Stimulated activated CD8-positive, alpha-beta memory T cell treated with anti-CD3 and anti-CD28 coated beads, Interleukin-7, amount 100 ng/mL, for 24 hours (primary cell): ENCODE measurements at places on chromosomes 3 and 15.

DNA sequence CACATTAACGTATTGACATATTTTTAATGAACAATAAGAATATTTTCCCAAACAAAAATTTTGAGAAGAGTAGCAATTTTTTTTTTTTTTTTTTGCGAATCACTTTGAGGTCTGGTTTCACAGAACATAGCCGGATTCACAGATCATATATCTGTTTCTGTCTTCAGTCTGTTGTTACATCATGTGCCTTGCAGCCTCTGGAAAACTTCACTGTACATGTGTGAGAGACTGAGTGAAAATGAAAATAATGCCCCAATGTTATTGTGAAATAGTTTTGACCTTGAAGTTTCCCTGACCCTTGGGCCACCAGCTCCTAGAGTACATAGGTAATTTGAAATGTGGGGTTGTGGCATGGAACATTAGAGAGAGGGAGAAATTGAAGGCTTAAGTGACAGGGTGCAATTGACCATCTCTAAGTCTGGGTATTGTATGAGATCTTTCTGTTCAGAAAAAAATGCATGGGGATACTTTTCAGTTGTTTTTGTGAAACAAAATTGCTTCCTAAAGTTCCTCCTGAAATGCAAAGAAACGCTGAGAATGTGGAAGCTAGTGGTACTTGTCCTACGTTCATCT, 14.0 kb downstream of the ITPR1 start:
- no peak for DNase-seq

DNA sequence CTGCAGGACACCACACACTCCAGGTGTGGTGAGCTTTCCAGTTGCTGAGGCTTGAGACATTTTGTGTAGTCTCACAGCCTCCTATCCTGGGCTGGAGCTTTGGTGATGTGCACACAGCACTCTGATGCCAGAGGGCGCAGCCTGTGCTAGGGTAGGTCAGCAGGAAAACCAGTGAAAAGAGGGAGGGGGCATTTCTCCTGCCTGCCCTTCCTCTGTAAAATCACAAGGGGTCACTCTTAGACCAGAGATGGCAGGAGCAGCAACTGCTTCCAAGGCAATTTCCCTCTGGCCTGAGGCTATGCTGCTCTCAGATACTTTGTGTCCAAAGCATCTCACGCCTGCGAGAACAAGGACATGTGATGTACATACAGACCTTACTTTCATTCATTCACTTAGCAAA, 16.5 kb upstream of the MUSTN1 start:
- no peak for DNase-seq

GRCh38 chr15:33119273-33119672, 75.2 kb downstream of the FMN1 start:
- no peak for DNase-seq

- no peak for DNase-seq
Measured at GRCh38 chr3:120566243-120566975, 29.7 kb upstream of the NDUFB4 start.

GRCh38 chr15:63933522-63933921, 99.8 kb upstream of the HERC1 start:
- no peak for DNase-seq

GRCh38 chr3:160403796-160404470, 4.5 kb downstream of the SMC4 start:
- no peak for DNase-seq

DNA sequence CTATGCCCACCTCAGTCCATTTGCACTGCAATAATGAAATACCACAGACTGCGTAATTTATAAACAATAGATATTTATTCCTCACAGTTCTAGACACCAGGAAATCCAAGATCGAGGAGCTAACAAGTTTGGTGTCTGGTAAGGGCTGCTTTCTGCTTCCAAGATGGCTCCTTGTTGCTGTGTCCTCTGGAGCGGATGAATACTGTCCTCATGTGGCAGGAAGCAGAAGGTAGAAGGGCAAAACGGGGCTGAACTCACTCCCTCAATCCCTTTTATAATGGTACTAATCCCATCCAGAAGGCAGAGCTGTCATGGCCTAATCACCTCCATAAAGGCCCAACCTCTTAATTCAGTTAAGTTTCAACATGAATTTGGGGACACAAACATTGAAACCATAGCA, 75.3 kb downstream of the P2RY1 start:
- DNase-seq = no peak

GRCh38 chr15:36791844-36792571, 212.6 kb downstream of the CDIN1 start:
- no peak for DNase-seq

DNA sequence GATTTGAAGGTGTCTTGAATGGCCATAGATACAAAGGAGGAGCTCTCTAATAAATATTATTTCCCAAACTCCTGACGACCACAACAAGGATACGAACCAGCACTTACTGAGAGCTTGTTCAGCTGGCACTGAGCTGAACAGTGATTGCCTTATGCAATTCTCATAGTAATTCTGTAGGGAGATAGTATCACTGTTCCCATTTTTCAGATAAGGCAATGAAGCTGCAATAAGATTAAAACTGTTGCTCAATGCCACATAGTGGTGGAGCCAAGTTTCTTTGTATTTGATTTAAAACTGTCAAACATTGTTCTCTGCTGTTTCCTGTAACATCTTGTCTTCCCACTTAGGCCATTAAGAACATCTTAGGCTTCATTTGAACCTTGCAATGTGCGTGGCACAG, 163.9 kb downstream of the RPLP1 start:
- DNase-seq = no peak

GRCh38 chr3:158086776-158087175, 19.4 kb downstream of the SHOX2 start:
- no peak for DNase-seq

DNA sequence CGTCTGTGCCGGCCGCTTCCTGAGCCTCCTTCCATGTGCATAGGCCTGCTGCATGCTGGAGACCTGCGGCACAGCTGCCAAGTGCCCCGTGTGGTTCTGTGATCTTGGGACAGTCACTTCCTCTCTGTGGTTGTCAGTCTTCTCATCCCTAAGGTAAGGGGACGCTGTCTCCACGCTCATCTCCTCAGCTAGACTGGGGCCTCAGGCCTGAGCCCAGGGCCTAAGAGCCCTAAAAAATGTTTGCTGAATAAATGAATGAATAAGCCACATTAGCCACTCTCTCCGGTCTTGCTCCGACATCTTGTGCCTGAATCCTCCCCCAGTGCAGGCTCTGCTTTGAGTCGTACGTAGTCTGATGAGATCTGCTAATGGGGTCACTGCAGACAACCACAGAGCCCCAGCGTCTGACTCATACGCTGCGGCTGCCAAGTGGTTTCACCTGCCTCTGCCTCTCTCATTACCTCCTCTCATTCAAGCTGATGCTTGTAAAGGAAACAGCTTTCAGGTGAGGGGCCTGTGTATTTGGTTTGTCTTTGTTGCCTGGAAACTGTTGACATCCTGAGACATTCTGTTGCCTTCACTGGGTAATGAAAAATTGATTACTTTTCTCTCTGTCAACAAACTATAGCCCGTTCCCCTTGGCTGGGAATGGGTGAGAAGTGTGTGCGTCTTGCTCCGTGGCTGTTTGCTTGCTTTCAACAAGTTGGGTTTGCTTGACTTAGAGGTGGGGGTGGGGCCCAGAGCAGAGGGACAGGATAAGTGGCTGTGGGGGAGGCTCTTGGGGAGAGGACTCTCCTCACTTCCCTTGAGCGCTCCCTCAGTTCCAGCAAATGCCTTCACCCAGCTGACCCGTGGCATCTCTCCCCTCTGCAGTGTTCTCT, 15.9 kb downstream of the RPLP1 start:
- peak; percentile 36 for DNase-seq

GRCh38 chr3:66823009-66823397, 175.1 kb upstream of the KBTBD8 start:
- no peak for DNase-seq
